Karpas-422 (cell line): ENCODE measurements at places on chromosomes 11 and 22. TPM values are rescaled to one million over a fixed set of nuclear protein-coding genes. Genes with fewer than 3 reads are reported as not detected.

Gene C11orf65
- 2.3 and 7.2 TPM in 2 replicates for total RNA-seq

Gene CABP4
- total RNA-seq, result 0.29 TPM in 1 of 2 replicates, not detected in the other

Gene OR5B12
- total RNA-seq, result 0.26 TPM in 1 of 2 replicates, not detected in the other

Gene RFPL3
- not detected in 2 replicates for total RNA-seq

Gene SULT4A1
- total RNA-seq, result not detected in 2 replicates

Gene PGA5
- total RNA-seq, result not detected in 2 replicates

Gene DDX25
- not detected in 2 replicates for total RNA-seq

Gene PACSIN3
- 1.1 and 5.9 TPM in 2 replicates for total RNA-seq

Gene ASPHD2
- 30.7 and 33.3 TPM in 2 replicates for total RNA-seq

Gene TMPRSS13
- 0.69 and 1.1 TPM in 2 replicates for total RNA-seq

Gene DKK3
- not detected in 2 replicates for total RNA-seq
